ENCODE measurements at places on chromosomes 5 and 9. TPM values are rescaled to one million over a fixed set of nuclear protein-coding genes. Genes with fewer than 3 reads are reported as not detected.

The CTSL gene
- total RNA-seq = 64.7 TPM

The HBEGF gene
- total RNA-seq = 26.5 TPM

The IL13 gene
- not detected for total RNA-seq

The LHX6 gene
- total RNA-seq = under 0.01 TPM

The ZNF608 gene
- 65.4 TPM for total RNA-seq
